ENCODE measurements at places on chromosomes 5 and 9.

- DNase-seq: no peak
Measured at GRCh38 chr9:125631391-125632085, 75.5 kb downstream of the MAPKAP1 start.

GRCh38 chr9:89999176-89999533 is 394.3 kb downstream of the GADD45G start:
- DNase-seq: peak; percentile 53

DNA sequence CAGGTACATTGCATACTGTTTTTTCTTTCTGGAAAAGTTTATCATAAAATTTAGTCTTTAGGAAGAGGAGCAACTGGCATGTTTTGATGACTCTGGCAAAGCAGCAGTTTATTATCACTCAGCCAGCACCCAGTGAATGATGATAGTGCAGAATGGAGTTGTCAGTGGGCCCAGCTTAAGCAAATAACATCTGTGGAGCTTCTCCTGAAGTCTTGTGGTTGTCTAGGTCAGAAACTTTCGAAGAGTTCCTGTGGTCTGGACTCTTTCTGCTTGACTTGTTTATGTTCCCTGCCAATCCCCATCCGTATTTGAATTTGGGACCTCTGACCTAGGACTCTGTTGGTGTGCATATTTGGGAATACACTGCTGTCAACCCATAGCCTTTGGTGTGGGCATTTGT is 38.1 kb upstream of the C5orf47 start:
- no peak for DNase-seq

DNA sequence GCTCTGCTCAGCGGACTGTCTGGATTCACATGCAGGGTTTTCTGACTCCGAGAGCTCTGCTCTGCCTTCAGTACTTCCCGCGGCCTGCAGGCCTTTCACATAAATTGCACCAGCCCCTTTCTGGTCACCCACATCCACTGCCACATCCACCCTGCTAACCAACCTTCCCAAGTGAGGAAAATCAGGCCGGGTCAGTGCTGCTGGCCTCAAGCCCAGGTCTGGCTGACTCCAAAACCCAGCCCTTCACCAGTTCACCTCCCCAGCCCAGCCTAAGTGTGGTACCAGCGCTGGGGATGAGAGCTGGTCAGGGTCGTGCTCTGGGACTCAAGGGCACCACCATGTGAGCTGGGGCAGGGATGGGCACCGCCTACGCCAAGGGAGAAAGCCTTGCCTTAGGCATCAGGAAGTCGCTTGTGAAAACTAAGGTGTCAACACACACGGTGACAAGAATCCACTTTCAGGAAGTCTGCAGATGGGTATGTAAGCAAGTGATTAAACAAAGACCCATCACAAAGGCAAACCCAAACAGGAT is 12.3 kb downstream of the LMAN2 start:
- no peak for DNase-seq

- no peak for DNase-seq
Measured at GRCh38 chr9:21966140-21966851, 27.9 kb downstream of the CDKN2A start.

DNA sequence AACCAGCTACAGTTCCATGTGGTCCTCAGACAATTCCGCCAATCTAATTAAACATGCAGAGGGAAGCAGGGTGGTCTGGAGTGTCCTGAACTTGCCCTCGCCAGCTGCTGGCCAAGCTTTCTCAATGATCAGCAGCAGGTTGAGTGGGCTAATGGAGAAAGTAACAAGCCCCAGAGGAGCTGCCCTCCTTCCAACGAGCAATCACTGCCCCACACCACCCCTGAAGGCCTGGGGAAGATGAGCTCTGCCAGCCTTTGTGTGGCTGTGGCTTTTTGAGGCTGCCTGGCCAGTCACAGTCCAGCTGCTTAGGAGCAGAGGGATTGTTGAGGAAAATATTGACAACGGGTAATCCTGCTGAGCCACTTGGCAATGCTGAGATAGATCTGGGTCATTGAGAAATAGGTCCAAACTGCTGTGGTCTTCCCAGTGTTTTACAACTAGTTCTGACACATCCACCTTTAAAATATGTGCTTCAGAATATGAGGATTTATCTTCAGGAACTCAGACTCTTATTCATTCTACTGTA is 107.3 kb downstream of the CD180 start:
- no peak for DNase-seq

DNA sequence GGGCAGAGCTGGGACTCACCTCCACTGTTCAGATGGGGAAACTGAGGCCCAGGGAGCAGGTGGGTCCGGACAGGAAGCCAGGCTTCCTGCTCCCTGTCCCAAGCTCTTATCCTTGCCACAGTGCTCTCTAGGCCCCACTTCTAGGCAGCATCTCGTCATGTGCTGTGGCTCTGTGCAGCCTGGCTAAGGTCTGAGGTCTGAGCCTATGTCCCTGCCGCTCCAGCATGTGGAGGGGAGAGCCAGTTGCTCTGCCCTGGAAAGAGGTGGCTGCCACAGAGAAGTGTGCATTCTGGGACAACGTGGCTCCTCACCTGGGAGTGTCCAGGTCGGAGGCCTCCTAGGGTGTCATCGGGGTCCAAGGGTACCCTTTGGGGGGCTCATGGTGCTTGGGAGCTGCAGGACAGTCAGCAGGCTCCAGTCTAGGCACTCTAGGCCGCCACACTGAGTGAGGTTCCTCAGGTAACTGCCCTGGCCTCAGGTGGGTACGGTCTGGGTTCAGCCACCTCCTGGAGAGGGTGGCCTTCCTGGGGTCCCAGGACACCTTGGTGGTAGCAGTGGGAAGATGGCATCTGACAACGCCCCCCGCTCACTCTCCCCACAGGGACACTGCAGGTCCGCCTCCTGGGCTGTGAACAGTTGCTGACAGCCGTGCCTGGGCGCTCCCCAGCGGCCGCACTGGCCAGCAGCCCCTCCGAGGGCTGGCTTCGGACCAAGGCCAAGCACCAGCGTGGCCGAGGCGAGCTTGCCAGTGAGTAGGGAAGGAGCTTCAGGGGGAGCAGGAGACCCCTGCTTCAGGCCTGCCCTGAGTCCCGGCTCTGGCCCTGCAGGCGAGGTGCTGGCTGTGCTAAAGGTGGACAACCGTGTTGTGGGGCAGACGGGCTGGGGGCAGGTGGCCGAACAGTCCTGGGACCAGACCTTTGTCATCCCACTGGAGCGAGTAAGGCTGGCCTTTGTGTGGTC is 10.4 kb downstream of the PKN3 start:
- DNase-seq: peak; percentile 27

Data from Right ventricle myocardium superior (tissue), 1 donor.